ENCODE measurements at places on chromosomes 13 and 19.

- DNase-seq: no peak
Observed at GRCh38 chr19:43372462-43372861, 19.0 kb downstream of the CD177 start.

DNA sequence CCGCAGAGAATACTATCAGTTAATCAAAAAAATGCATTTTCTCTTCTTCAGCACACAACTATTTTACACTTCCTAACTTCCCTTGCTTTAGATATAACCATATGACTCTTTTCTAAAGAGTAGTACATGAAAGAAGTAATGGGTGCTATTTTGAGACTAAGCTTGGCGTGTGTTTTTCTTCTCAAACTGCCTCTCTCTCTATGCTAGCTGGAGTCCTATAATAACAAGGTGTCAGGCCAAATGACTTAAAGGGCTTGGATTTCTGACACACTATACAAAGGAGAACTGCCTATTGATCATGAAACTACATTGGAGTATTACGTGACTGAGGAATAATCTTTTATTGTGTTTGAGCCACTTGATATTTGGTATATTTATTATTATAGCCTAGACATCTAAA lies 1330.1 kb upstream of the SPRY2 start:
- no peak for DNase-seq

GRCh38 chr19:30755581-30755980 lies 383.4 kb downstream of the ZNF536 start:
- DNase-seq: no peak

DNA sequence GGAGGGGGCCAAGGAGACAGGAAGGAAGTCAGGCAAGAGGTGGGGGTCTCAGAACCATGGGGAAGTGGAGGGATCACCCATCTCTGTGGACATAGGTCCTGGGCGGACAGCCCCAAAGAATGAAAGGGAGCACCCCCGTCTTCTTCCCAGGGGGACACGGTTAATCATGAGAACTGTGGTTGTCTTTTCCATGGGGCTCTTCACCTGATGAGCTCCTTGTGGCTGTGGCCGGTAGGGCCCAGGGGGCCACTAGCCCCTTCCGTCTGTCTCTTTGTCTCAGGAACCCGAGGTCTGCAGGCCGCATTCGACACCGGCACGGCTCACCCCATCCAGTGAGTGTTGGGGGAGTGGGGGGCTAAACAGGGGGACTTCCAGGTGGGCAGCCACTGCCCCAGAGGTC lies 8.6 kb downstream of the PLPPR2 start:
- DNase-seq: no peak

DNA sequence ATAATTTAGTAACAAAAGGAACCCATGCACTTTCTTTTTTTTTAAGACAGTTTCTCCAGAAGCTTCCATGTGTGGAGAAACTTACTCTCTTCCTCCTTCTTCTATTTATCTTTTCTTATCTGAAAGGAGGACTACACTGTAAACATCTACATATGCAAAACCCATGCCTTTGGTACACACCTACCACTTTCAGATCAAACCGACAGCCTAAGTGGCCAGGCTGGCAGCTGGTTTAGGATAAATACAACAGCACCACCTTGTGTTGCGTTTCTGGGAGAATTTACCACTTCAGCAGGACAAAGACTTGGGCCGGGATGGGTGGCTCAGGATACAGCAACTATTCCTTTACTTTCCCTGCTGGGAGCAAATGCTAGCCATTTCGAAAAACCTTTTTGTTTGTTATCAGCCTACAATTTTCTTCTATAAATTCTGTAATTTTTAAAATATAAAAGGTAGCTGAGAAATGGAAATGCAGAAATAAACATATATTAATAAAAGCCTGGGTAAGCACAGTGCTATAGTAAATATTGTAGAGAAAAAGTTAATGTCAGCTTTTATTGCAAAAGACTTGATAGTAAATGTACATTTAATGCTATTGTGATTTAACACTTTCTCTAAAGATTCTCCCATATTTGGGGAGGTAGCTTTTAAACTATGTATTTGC lies 94.0 kb upstream of the RFC3 start:
- DNase-seq: peak; percentile 67

DNA sequence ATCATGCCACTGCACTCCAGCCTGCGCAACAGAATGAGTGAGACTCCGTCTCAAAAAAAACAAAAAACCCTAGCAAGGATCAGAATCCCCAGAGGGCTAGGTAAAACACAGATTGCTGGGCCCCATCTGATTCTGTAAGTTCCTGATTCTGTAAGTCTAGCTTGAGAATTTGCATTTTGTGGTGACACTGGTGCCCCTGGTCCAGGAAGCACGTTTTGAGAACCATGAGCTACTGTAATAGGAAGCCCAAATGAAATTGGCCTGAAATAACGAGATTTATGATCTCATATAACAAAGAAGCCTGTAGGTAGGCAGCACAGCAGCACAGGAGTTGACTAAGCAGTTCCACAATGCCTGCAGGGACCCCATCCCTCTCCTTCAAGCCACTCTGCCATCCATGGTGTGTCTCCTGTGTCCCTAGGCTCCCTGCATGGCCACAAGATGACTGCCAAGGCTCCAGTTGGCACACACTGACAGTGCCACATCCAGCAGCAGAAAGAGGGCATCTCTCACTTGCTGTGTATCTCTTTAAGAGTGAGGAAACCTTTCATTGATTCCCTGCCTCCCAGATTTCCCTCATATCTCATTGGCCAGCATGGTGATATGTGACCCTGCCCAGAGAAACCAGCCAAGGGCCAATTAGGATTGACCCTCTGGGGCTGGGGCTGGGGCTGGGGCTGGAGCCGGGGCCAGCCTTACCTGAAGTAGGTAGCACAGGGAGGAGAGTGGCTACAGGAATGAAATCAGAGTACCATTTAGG lies 21.7 kb downstream of the SIPA1L3 start:
- peak; percentile 39 for DNase-seq

DNA sequence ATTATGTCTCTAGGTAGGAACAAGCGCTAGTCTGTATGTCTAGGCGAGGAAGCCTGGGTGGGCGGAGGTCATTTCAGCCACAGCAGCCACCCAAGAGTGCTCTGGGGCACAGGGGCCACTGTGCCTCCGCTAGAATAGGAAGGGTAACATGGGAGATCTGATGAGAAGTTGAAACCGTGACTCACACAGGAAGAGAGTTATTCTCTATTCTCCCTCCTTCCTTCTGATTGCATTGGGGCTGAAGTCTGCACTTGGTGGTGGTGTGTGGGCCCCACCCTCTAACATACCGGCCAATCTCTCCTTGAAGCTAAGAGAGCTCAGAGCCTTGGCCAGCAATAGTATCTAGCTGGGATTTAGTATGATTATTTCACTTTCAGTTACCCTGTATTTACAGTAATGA lies 20.3 kb upstream of the GGACT start:
- peak; percentile 27 for DNase-seq

- DNase-seq: no peak
Observed at GRCh38 chr13:84130495-84131114, 248.3 kb upstream of the SLITRK1 start.

DNA sequence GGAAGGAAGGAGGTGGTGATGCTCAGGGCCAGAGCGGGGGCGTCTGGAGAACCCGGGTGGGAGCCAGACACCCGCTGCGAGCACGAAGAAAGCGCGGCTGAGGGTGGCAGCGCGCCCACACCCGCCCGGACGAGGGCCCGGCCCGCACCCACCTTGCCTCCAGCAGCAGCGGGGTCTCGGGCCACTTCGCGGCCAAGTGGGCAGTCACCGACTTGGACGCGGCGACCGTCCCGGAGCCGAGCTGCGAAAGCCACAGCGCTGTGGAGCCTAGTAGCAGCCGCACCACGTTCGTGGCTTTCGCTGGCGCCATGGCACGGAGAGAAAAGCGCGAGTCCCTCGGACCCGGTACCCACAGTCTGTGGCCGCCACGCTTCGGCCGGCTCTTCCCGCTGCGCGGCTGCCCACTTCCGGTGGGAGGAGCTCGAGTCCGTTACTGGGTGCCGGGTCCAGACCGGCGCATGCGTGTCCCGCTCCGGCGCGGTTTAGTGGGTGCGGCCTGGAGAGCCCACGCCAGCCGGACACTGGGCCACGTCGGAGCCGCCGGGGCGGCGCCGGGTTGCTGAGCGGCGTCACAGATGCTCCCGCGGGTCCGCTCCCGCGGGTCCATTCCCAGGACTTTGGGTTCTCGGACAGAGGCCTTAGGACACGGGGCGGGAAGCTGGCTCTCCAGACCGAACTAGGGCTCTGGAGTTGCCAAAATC lies at the start of gene UGGT2:
TSS of gene UGGT2 (minus strand) at position 399 of the 701 bp plus-strand sequence. CDS start at position 310, 89 bp downstream.
- DNase-seq: peak; percentile 91

- no peak for DNase-seq
Observed at GRCh38 chr13:113342820-113343691, 20.9 kb downstream of the GRTP1 start.

DNA sequence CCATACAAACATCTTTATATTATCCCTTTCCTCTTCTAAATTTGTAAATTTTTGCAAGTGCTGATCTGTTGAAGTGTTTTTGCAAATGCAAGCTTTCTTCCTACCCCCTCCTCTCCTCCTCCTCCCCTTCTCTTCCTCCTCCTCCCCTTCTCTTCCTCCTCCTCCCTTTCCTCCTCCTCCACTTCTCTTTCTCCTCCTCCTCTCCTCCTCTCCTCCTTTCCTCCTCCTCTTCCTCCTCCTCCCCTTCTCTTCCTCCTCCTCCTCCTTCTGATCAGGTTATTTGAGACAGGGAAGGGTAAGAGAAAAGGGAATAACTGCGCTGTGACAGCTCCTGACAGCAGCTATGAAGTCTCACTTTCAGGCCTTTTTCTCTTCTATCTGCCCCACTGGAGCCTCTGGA lies 8.9 kb downstream of the TNFSF13B start:
- no peak for DNase-seq

- DNase-seq: peak; percentile 35
Observed at GRCh38 chr13:28651810-28652401, 7.0 kb upstream of the POMP start.

GRCh38 chr13:38417241-38417640 lies 67.6 kb downstream of the UFM1 start:
- DNase-seq: no peak

DNA sequence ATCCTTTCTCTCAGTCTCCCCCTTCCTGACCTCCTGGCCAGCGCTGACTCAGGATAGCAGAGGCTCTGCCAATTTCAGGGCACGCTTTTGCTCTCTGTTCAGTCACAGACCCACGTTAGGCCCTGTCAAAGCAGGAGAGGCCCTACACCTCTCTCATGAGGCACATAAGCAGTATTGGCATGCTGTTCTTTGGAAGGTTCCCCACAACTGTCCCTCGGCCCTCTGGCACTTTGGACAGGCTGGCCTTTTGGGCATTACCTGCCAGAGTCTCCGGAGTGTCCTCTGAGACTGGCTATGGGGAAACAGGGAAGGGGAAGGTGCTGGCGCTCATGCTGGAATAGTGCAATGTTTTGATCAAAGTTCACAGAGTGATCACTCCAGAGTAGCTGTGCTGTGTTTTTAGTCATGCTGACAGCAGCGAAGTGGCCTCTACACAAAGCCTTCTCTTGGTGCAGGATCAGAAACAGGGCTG lies 23.7 kb upstream of the UBE2L5 start:
- no peak for DNase-seq

DNA sequence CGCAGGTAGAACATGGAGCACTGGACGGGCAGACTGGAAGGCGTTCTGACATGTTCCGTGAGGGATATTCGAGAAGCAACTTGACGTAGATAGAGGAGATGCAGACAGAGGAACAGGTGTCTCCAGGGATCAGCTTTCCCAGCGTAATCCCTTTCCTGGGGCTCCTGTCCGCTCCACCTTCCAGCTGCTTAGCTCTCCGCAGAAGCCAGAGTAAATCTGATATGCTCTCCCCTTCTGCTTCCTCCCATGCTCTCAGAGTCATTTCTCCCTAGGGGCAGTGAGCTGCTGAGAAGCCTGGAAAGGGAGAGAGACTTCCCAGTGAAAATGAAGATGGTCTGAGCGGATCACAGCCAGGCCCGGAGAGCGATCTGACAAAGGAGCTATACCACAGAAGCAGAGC lies 23.0 kb upstream of the OLFM4 start:
- DNase-seq: no peak

DNA sequence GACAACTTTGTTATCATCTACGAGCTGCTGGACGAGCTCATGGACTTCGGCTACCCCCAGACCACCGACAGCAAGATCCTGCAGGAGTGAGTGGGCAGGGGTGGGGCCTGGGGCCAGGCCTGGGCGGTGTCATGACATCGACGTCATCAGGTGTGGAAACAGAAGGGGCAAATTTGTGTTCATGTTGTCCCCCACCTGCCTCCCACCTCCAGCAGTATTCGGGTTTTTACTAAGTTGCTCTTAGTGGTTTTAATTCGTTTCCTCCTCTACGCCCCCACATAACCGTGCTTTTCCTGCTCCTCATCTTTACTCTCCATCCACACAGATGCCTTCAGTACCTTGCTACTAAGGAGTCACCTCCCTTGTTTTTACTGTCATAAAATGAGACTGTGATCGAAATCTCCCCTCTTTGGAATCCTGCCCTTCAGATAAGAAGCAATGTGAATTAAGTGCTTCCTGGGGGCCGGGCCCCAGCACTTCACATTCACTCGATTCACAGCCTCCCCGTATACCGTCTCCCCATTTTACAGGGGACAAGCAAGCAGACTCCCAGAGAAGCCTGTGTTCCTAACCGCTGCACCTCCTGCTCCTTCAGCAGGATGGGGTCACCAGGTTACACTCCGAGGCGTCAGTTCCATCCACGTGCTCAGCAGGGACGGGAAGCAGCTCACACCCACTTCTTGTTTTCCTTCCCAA lies 10.5 kb downstream of the AP1M1 start:
- no peak for DNase-seq

DNA sequence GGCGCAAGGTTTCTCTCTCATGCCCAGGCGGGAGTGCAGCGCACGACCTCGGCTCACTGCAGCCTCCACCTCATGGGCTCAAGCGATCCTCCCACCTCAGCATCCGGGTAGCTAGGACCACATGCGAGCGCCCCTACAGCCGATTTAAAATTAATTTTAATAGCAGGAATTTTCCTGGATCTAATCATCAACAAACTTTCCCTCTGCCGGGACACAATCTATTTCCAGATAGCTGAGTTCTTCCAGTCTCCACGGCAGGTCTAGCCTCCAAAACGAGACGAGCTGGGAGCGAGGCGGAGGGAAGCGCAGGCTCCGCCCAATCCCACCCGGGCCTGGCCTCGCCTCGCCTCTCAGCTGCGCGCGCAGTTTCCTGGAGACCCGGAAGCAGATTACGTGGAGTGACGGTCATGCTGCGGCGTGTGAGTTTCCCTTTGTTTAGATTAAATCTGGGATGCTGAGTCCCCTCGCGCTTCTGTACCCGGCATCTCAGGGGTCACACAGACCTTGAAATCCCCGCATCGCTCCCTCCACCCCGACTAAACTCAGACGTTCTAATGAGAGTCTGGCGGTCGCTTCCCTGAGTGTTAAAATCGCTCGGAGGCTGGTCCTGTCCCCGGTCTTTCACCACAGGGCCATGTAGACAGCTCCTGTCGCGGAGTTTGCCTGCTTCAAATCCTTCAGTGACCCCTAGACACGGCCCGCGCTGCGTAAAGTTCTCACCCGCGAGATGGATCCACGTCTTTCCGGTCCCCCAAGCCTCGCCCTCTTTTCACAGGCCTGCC lies at the start of gene ZNF880:
TSS of gene ZNF880 (plus strand) at position 365 of the 782 bp plus-strand sequence. CDS start at position 408, 43 bp downstream.
- peak; percentile 85 for DNase-seq

GRCh38 chr19:9009935-9010651 lies at the start of gene MUC16:
TSS of gene MUC16 (minus strand) at chr19:9010409.
- DNase-seq: no peak

GRCh38 chr13:67366533-67366932 lies 136.4 kb upstream of the PCDH9 start:
- no peak for DNase-seq

- no peak for DNase-seq
Observed at GRCh38 chr19:32196690-32197420, 148.6 kb upstream of the ZNF507 start.

GRCh38 chr13:93265800-93266199 lies 39.2 kb downstream of the GPC6 start:
- DNase-seq: no peak

GRCh38 chr13:53953183-53953582 lies 924.6 kb downstream of the OLFM4 start:
- no peak for DNase-seq

All from inflammatory macrophage treated with lipopolysaccharide for 1 hour (primary cell).